ENCODE measurements at places on chromosomes 11 and 22. TPM values are rescaled to one million over a fixed set of nuclear protein-coding genes. Genes with fewer than 3 reads are reported as not detected.

Gene ZNF202
- total RNA-seq, result 7.1 TPM

Gene VPREB1
- not detected for total RNA-seq

Gene CASP4
- 58.7 TPM for total RNA-seq

Gene OR8D1
- total RNA-seq, result not detected

Gene GATD1
- total RNA-seq, result 26.3 TPM

Gene HTR3B
- not detected for total RNA-seq

DNA sequence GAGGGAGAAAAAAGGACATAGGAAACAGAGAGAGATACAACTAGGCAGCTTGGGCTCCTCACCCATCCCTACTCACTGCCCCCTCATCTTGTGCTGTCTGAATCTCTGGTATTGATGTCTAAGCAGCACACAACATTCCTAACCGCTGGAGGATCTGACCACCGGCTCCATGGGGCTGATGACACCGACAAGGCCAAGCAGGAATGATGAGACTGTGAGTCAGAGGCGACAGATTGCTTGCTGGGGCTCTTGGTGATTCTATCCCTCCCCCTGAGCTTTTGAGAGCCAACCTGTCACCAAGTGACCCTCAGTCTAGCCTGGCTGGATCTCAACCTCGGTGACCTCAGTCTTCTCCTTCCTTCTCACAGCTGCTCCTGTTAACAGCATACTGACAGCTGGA, 13.8 kb downstream of the PAMR1 start:
- DNase-seq, result no peak

- peak; percentile 72 for DNase-seq
Measured at GRCh38 chr11:86119077-86119476, 50.2 kb upstream of the PICALM start.
